ENCODE measurements at places on chromosomes 11 and 22.

- no peak overlapping the region for H3K4me3 ChIP-seq
- no peaks in the 10 kb centered on the region for H3K4me1 ChIP-seq
- peaks cover 24% of the 10 kb centered on the region for H3K36me3 ChIP-seq
- H3K27ac ChIP-seq, result no peak overlapping the region
- peak; percentile 50 for DNase-seq
- no peaks in the 10 kb centered on the region for H3K27me3 ChIP-seq
Observed at GRCh38 chr11:94183886-94184264, 55.2 kb downstream of the PANX1 start.

DNA sequence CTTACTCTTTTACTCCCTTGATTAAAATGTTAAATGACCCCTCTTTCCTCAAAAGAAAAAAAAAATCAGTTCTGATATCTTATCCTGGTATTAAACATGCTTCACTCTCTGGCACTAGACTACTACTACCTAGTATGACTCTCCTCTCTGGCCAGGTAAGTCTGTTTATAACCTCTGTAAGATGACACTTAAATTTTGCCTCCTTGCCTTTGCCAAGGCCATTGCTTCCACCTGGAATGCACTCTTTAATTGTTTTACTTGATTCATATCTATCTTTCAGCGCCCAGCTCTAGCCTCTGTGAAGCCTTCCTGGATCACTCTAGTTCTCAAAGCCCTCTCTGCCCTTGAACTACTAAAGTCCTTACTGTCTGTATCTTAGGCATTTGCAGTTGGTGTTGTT is 170.4 kb downstream of the ETS1 start:
- H3K27me3 ChIP-seq, result no peaks in the 10 kb centered on the region
- no peak for DNase-seq
- H3K36me3 ChIP-seq, result no peaks in the 10 kb centered on the region
- H3K4me3 ChIP-seq, result no peak overlapping the region
- H3K27ac ChIP-seq, result no peak overlapping the region

DNA sequence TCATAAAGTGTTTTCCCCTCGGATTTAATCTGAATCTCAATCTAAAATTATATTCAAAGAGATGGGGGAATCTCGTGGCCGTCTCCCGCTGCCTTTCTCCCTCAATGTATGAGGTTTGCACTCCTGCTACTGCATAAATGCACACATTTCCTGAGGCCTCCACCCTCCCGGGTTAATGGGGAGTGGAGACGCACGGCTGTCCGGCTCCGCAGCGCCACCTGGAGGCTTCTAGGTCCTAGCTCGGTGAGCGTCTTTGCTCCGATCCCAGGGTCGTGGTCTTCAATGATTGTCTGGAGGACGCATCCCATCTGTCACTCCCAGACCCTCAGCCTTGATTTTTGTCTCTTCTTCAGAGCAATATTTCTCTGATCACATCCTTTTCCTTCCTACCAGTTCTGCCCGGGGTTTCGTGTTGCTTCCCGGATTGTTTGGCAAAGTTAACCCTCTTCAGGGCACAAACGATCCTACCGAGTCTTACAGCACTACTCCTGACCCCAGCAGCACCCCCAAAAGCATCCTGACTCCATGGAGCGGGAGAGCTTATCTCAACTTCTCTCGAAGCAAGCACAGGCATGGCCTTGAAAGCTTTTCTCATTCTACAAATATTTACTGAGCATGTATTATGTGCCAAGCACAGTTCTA is at the start of gene LMO1:
Gene LMO1 (minus strand): TSS at position 110 of the 642 bp plus-strand sequence. CDS start 516 bp downstream, outside the sequence.
- DNase-seq, result peak; percentile 89
- H3K27ac ChIP-seq, result no peak within 1 kb of the TSS
- H3K4me3 ChIP-seq, result peak within 1 kb of the TSS; percentile 56
- H3K27me3 ChIP-seq, result peaks cover 64% of the 10 kb centered on the region
- no peaks in the 10 kb centered on the region for H3K36me3 ChIP-seq

- H3K27me3 ChIP-seq, result no peaks in the 10 kb centered on the region
- no peak overlapping the region for H3K4me3 ChIP-seq
- no peak overlapping the region for H3K27ac ChIP-seq
- H3K4me1 ChIP-seq, result no peaks in the 10 kb centered on the region
- DNase-seq, result no peak
- H3K36me3 ChIP-seq, result no peaks in the 10 kb centered on the region
Observed at GRCh38 chr11:48900131-48900800, 83.4 kb downstream of the TRIM51G start.

DNA sequence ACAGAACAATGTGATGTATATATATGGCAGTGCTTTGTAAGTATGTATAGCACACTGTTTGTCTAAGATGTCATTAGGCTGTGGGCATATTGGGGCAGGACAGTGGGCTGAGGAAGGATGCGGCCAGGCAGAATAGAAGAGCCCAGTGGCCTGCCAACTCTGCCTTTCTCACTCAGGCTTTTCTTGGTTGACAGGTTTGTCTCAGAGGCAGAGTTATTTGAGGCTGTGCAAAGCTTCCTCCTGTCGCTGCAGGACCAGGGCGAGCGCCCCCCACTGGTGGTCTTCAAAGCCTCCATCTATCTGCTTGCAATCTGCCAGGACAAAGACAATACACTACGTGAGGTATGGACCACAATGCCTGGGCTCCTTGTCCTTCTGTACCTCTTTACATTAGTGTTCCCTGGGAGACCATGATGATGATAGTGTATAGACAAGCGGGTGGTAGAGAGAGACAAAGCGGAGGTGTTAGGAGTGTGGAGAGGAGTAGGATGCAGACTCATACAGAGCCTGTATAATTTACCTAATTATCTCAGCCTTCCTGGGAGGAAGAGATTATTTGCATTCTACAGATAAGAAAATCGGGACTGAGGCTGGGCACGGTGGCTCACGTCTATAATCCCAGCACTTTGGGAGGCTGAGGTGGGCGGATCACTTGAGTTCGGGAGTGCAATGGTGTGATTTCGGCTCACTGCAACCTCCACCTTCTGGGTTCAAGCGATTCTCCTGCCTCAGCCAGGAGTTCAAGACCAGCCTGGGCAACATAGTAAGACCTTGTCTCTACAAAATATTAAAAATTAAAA is 37.3 kb upstream of the CCDC134 start:
- H3K27me3 ChIP-seq, result no peaks in the 10 kb centered on the region
- H3K4me3 ChIP-seq, result no peak overlapping the region
- peaks cover 6% of the 10 kb centered on the region for H3K4me1 ChIP-seq
- no peaks in the 10 kb centered on the region for H3K36me3 ChIP-seq

GRCh38 chr11:75481223-75481921 is 44.4 kb downstream of the GDPD5 start:
- H3K27me3 ChIP-seq, result no peaks in the 10 kb centered on the region
- no peak overlapping the region for H3K27ac ChIP-seq
- H3K4me3 ChIP-seq, result no peak overlapping the region

GRCh38 chr11:13216711-13217075 is 60.9 kb upstream of the BMAL1 start:
- no peaks in the 10 kb centered on the region for H3K36me3 ChIP-seq
- DNase-seq, result no peak
- peaks cover 3% of the 10 kb centered on the region for H3K4me1 ChIP-seq
- no peak overlapping the region for H3K27ac ChIP-seq
- peaks cover 2% of the 10 kb centered on the region for H3K27me3 ChIP-seq

GRCh38 chr11:74871037-74871436 is 77.9 kb downstream of the XRRA1 start:
- no peaks in the 10 kb centered on the region for H3K27me3 ChIP-seq
- no peak for DNase-seq
- no peaks in the 10 kb centered on the region for H3K4me1 ChIP-seq
- H3K36me3 ChIP-seq, result peaks cover 90% of the 10 kb centered on the region
- H3K4me3 ChIP-seq, result no peak overlapping the region
